ENCODE measurements at places on chromosomes 1 and 21.

DNA sequence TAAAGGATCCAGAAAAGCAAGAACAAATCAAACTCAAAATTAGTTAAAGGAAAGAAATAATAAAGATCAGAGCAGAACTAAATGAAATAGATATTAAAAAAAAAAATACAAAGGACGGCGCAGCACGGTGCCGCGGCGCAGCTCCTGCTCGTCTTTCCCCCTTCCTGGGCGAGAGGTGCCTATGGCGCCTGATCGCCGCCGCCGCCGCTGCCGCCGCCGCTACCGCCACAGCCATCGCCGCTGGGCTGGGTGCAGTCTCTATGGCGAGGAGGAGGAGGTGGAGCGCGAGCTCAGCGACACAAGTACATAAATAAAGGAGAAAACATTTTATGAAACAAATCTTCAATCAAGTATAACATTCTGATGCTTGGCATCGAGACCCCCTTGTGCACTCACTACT, 77.6 kb upstream of the VANGL1 start:
- no peak for DNase-seq

DNA sequence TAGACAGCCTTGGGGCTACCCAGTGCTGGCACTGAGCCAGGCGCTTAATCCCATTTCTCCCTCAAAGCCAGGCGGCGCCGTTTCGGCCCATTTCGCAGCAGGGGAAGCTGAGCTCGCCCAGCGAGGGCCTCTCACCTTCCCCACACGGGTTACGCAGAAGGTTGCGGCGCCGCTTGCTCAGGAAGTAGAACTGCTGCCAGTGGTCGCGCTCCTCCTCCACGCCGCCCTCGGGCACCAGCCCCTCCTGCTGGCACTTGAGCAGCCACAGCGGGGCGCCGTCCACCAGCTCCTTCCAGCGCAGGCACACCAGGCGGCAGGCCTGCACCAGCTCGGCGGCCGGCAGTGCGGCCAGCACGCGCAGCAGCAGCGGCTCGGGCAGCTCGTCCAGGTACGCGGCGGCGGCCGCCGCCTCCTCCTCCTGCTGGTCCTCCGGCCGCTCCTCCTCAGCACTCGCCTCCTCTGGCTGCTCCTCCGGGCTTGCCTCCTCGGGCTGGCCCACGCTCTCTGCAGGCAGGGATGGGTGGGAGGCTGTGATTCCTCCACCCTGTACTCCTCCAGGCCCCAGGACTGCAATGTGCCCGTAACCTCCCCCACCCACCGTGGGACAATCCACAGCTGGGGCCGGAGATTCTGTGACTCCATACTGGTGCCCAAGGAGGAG, 3.8 kb downstream of the FBXO2 start:
- DNase-seq: peak; percentile 27

- DNase-seq: no peak
These were observed 53.5 kb upstream of the BACH1 start for GRCh38 chr21:29245104-29245643.

DNA sequence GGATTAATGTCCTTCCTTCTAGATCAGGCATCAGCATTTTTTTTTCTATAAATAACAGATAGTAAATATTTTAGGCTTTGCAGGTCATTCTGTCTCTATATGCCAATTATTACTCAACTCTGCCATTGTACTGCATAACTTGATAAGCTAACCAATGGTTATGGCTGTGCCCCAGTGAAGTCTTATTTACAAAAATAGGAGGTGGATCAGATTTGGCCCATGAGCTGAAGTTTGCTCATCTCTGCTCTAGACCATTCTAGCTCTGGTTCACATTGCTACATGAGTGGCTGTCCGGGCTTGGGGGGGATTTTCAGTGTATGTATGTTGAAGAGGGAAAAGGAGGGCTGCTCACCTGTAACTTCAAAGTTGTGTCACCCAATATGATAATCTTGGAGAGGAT, 10.1 kb downstream of the RAB7B start:
- DNase-seq: no peak

DNA sequence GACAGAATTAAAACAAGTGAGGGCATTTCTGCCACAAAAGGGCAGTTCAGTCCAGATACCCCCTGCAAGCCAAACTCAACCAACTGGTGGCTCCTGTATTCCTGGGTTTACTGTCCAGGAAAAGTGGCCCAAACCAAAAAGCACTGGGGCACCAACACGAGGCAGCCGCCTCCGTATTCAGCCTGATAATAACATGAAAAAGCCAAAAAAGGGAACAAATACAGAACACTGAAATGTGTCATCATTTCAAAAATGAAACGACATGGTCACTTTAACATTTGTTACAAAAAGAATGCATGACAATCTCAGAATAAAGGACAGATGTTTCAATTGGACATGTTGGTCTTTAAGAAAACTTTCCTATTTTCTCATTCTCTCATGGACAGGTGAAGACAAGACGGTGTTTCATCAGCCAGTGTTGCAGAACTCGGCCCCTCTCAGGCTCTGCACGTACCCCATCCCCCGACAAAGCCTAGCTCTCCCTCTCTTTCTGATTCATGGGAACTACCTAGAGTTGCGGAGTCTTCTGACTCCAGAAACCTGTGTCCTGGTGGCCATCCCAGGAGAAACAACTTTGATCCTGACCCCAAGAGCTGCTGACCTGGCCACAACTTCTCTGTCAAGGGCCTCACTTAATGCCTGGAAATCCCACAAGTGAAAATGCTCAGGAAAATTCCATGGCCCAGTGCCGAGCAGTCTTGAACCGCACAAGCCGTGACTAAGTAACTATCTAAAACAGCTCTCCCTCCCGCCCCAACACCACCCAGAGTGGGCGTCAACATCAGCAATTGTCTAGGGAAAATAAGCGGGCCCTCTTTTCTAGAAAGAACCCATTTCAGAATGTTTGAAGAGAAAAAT, 27.1 kb downstream of the ZBTB17 start:
- no peak for DNase-seq

GRCh38 chr1:207412845-207413244, 41.3 kb upstream of the CR2 start:
- no peak for DNase-seq

- DNase-seq: no peak
These were observed 53.5 kb downstream of the RRAGC start for GRCh38 chr1:38806090-38806489.

DNA sequence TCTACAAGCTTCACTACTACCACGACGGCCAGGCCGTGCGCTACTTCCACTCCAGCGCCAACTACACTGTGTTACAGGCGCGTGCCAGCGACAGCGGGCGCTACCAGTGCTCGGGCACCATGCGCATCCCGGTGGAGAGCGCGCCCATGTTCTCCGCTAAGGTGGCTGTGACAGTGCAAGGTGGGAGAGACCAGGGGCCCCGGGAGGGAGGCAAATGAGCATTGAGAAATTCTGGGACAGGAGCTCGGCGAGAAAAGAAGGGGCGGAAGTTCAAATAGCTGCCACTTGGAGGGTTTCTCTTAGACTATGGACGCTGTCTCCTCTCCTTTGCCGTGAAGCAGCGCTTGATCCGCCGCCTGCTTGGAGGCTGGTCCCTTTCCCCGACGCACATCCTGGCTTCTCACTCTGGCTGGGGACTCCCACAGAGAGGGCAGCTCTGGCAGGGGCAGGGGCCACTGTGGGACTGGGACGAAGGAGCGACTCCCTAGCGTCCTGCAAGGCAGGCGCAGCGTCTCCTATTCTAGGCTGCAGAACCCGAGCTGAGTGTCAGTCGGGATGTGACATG, 4.6 kb downstream of the FCRLB start:
- peak; percentile 53 for DNase-seq

DNA sequence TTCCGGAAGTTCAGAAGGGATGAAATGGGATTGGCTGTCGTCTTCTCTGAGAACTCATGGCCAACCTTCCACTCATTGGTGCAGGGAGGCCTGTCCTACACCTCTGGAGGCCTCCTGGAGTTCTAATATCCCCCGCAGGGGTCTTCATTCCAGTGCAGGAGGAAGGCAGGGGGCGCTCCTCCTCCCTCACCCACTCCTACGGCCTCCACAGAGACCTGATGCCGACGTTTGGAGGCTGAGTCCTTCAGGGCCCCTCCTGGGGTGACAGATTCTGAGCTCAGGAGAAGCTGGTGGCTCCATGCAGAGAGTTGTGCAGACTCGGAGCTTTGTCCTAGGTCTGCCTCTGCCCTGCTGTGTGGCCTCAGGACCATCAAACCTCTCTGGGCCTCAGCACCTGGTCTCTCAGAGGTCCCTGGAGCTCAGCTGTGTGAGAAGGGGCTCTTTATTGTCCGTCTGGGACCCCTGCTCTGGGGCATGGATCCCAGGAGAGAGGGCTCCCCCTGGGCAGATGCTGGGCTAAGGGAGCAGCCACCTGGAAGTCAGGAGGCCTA, 102.3 kb upstream of the WNT4 start:
- DNase-seq: no peak

GRCh38 chr1:159675046-159675445, 39.3 kb downstream of the CRP start:
- DNase-seq: no peak

- DNase-seq: no peak
These were observed 501.8 kb downstream of the LMO4 start for GRCh38 chr1:87830432-87830978.

DNA sequence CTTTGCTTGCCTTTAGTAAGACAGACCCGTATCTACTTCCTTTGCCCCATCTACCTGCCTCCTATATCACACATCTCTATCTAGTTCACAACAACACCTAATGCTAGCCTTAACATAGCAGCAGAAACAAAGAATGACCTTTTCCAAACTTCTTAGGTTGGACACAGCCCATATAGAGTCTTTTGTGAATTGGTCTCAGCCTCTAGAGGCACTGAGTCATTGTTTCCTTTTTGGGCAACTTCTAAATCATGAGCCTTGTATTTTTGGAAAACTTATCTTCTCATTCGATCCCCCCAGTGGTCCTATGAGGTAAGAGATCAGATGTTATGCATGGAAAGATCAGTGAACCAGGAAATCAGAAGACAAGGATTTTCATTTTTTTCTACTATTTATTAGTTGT, 679.4 kb upstream of the USP24 start:
- DNase-seq: no peak

- DNase-seq: peak; percentile 30
These were observed 13.9 kb downstream of the NT5C1A start for GRCh38 chr1:39657923-39658485.

- no peak for DNase-seq
These were observed 3.7 kb upstream of the FNDC7 start for GRCh38 chr1:108708691-108709660.

GRCh38 chr21:17371450-17371849, 141.4 kb upstream of the CXADR start:
- no peak for DNase-seq

DNA sequence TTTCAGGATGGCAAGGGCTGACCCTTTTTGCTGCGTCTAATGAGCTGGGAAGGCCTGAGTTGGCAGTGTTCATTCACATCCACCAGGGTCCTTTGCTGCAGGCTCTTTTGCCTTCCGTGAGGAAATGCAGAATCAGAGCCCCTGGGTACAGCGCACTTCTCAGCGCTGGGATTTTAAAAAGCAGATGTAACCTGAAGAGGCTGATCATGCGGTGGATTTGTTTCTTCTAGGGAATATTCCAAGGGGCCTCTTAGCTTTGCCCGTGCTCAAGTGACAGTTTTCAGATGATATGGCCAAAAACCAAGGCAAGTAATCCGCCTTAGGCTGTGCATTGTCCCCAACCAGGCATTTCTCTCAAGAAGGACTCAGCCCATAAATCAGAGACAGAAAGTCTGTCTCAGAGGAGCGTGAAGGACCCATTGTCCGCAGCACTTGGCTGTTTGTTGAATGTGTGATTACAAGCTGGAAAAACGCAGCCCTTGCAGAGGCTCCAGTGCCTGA, 237.6 kb downstream of the PTPRC start:
- no peak for DNase-seq

GRCh38 chr1:32216566-32216965, 5.6 kb downstream of the TMEM234 start:
- DNase-seq: no peak

- no peak for DNase-seq
These were observed 34.6 kb upstream of the POU2F1 start for GRCh38 chr1:167185974-167186657.

GRCh38 chr1:67004176-67004575, 49.8 kb downstream of the SLC35D1 start:
- DNase-seq: no peak

DNA sequence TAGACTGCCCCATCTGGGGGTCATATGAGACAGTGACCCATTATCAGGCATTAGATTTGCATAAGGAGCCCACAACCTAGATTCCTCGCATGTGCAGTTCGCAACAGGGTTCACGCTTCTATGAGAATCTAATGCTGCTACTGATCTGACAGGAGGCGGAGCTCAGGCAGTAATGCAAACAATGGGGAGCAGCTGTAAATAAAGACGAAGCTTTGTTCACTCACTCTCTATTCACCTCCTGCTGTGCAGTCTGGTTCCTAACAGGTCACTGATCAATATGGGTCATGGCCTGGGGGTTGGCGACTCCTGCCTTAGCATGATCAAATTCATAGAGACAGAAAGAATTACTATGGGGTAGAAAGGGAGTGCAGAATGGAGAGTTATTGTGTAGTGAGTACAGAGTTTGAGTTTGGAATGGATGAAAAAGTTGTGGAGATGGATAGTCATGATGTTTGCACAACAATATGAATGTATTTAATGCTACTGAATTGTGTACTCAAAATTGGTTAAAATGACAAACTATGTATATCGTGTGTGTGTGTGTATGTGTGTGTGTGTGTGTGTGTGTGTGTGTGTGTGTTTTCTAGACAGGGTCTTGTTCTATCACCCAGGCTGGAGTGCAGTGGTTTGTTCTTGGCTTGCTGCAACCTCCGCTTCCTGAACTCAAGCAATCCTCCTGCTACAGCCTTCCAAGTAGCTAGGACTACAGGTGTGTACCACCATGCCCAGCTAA, 42.2 kb downstream of the BTF3L4 start:
- no peak for DNase-seq

DNA sequence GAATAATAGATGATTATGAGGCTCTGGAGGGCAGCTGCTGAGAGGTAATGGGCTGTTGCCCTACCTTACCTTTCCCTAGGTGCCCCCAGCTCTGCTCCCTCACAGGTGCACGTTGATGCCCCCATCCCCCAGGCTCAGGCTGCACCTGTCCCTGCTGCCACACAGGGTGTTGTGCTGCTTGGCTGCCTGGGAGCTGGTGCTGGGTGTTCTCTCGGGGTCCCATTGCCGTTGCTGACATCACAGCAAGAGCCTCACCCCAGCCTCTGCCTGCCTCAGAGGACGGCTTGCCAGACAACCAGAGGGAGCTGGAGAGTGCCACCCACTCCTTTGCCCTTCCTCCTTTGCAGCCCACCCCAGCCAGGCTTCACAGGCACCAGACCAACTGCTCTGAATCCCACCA, 31.4 kb upstream of the DMBX1 start:
- no peak for DNase-seq

DNA sequence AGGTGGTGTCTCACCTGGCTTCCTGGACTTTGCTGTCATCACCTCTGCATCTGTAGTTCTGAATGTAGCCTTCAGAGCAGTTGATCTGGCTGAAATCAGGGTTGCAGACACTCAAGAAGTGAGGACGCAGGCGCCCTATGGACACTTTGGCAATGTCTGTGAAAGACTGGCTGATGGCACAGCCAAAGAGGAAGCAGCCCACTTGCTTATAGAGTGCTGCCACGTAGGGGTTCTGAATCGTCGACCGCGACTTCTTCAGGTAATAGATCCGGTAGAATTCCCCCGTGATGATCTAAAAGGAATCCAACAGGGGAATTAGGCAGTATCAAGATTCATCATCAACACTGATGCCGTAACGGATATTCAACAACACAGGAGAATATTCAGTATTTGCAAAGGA, 55.1 kb downstream of the PLPP3 start:
- no peak for DNase-seq

GRCh38 chr1:186183219-186183618, 191.8 kb downstream of the TPR start:
- no peak for DNase-seq

- DNase-seq: no peak
These were observed 47.8 kb downstream of the GADD45A start for GRCh38 chr1:67732750-67733151.
